Activated gamma-delta T cell (primary cell): ENCODE measurements at places on chromosomes 4 and X.

DNA sequence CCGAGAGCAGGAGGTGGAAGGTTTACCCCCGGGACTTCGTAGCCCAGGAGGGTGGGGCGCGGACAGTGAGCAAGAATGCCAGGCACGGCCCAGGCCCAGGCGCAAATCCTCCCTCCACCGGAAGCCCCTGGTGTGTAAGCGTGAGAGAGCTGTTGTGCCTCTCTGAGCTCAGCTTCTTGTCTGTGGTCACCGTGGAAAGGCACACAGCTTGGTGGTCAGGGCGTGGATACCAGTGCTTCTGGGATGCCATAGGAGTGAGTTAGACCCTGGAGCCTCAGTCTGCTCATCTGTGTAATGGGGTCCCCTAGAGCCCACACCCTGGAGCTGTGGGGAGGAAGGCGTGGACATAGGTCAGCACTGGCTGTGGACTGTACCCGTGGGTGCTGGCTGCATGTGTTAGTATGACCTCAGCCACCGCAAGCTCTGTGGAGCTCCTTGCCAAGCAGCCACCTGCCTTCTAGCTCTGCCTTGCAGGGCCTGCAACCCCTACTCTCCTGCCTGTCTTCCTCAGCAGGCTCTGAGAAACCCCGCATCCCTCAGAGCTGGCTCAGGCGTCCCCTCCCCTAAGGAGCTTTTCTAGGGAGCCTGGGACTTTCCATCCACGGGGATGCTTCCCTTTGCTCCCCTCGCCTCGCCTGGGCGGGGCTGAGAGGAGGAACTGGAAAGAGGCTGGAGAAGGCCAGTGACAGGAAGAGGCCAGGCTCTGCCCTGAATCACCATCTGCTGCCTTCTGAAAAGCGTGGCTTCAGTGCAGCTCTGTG lies 28.0 kb upstream of the AFAP1 start:
- no peak for DNase-seq

- DNase-seq: no peak
Observed at GRCh38 chrX:25076941-25077500, 61.3 kb upstream of the ARX start.

GRCh38 chrX:46903458-46904242 lies 8.6 kb upstream of the JADE3 start:
- DNase-seq: no peak

- DNase-seq: no peak
Observed at GRCh38 chr4:174394915-174395314, 111.2 kb downstream of the CEP44 start.

- DNase-seq: no peak
Observed at GRCh38 chr4:101667348-101667747, 123.2 kb upstream of the BANK1 start.

GRCh38 chr4:183898456-183898855 lies 6.7 kb upstream of the STOX2 start:
- DNase-seq: no peak

DNA sequence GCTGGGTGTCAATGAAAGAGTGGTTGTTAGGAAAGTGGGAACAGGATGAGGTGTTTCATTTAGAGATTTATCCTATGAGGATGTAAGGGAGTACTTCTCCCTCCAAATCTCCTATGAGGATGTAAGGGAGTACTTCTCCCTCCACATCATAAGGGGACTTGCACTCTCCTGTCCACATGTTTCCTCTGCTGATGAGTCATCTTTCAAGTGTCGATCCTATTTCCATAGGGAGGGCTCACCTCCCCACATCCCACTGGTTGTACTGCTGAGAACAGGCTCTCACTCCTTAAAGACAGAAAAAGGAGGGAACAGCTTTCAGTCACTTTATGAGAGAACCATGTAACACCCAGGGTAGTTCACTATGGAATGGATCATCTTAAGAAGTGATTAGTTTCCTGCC lies 65.0 kb downstream of the INPP4B start:
- no peak for DNase-seq

DNA sequence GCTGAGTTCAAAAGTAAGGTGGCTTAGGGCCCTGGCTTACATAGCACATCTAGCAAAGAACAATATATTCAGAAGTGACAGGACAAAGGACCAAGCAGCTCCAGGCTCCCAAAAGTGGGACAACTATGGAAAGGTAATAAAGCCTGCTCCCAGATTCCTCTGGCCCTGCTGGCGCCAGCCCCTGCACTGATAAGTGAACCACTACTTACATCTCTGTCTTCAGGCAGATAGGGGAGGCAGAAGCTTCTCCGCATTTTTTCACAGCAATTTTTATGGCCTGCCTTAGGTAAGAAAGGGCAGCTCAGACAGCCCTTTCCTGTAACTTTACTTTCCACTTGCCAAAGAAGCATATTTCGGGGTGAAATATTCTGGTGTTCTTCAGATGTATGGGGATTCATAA lies 83.9 kb downstream of the MTNR1A start:
- DNase-seq: no peak

GRCh38 chr4:18975916-18976808 lies 954.6 kb upstream of the LCORL start:
- no peak for DNase-seq

- DNase-seq: peak; percentile 11
Observed at GRCh38 chr4:125314676-125315575, at the start of gene FAT4. Gene FAT4, plus strand, starts transcription at chr4:125314955. Its CDS starts 1,457 bp downstream, at chr4:125316412.
